ENCODE measurements at places on chromosomes 16 and 17.

- peak; percentile 88 for DNase-seq
These were observed 6.8 kb upstream of the NOTUM start for GRCh38 chr17:81967533-81968395.

GRCh38 chr16:79112462-79112861, 488.1 kb downstream of the MAF start:
- no peak for DNase-seq

GRCh38 chr17:37598145-37598544, 11.1 kb downstream of the SYNRG start:
- no peak for DNase-seq

DNA sequence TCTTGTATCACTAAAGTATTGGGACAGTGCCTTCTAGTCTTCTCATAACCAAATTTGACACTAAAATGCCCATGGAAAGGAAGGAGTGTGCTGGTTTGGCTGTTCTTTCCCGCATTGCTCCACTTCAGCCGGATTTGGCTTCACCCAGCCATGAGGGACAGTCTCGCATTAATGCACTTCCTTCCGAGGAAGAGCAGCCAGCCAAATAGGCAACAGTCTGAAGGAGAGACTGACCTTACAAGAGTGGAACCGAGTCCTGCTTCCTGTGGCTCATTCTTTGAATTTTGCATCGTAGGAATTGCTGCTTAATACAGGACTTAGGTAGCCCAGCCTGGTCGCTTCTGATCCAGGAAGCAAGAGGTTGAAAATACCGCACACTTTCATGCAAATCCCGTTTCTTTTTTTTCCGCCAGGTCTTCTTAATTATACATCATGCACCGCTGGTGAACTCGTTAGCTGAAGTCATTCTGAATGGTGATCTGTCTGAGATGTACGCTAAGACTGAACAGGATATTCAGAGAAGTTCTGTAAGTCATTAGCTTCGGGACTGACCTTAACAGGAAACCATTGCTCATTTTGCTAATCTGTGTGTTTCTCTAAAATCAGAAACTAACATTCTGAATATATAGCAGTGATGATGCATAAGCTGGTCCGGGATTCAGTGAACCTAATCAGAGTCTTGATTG, 38.2 kb downstream of the CLEC16A start:
- no peak for DNase-seq

DNA sequence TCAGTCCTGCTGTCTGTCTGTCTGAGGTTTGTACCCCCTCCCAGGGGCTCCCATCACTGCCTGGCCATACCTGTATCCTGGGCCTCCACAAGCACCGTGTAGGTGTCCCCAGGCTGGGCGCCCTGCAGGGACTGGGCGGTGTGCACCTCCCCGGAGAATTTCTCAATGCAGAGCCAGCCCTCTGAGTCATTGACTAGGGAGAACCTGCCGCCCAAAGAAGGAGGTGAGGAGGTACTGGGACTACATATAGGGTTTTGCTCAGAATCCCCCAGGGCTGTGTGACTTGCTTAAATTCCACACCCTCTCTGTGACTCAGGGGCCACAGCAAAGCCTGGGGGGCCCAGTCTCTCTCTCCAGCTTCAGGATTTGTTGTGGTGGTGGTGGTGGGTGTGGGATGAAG, 7.6 kb downstream of the CDH16 start:
- no peak for DNase-seq

DNA sequence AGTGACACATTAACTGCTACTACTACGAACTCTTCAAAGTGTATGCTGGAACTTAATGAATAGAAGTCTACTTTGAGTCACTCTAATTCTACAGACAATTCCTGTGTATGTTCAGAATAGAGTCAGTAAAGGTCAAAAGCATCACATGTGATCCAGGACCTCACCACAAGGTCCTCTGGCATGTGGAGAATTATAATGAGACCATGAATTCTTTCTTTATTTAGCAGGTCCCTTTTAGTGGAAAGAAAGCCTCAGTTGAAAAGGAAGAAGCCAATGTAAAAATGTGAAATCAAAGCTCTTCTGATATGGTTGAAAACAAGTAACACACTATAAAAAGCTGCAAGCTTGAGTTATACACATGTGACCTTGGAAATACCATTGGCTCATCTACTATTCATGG, 1612.1 kb upstream of the GOT2 start:
- DNase-seq, result no peak

All from stimulated activated CD4-positive, alpha-beta T cell treated with anti-CD3 and anti-CD28 coated beads, Interleukin-2, amount 100 ng/mL, for 24 hours (primary cell).